GOT3 (cell line): ENCODE measurements at places on chromosomes 3 and 15.

GRCh38 chr3:184186902-184187207 is 856 bp downstream of the ABCF3 start:
- no peak for DNase-seq

GRCh38 chr3:12954891-12955650 is 113.7 kb upstream of the RPL32 start:
- no peak for DNase-seq

DNA sequence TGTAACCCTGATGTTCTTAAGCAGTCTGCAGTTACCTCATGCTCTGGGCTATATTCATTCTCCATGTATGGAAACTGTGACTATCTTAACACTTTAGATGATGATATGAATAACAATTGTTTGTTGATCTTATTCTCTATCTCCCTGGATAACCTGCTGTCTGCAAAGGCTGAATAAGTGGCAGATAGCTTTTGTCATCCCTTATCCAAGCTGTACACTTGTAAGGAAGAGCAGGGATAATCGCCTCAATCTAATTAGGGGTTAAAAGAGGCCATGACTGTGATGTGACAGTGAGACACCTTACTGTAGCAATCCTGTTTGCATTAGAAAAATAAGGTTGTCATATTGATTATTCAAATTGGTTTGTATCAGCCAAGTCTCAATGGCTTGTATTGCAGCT is 123.9 kb downstream of the RSRC1 start:
- DNase-seq, result no peak

DNA sequence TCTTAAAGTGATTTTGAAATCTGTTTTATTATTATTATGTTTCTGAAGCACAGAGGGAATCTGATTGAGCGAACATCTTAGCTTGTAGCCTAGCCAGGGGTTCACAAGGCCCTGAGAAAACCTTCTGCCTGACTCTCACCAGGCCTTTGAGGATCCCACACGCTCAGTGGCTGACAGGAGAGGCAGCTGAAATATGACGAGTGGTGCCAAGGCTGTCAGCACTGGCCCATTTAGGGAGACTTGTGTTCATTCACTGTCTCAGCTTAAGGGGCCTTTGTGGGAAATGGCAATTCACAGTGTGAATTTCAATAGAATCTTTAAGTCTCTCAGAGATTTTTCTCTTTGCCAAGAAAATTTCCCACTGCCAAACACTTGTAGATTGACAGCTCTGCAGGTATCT is 770.9 kb downstream of the TUSC7 start:
- DNase-seq, result no peak

- no peak for DNase-seq
Measured at GRCh38 chr3:8324747-8325146, 176.9 kb upstream of the LMCD1 start.

DNA sequence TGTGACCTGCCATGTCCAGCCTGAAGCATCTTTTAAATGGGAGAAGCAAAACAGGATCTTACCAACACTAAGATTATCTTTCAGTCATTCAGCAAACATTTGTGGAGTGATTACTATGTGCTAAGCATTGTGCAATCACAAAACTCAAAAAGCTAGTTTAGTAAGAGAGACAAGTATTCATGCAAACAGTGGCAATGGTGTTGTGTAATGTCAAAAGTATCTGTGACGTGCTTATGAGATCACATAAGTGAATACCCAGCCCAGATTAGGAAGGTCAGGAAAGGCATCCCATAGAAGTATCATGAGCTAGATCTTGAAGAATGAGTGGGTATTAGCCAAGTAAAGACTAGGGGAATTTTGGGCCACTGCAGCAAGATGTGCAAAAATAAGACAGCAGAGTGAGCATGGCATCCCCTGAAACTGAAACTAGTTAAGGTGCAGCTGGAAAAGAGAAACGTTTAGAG is 32.1 kb downstream of the SEC62 start:
- no peak for DNase-seq
